Kasumi-1 (cell line): ENCODE measurements at places on chromosomes 1 and 21.

DNA sequence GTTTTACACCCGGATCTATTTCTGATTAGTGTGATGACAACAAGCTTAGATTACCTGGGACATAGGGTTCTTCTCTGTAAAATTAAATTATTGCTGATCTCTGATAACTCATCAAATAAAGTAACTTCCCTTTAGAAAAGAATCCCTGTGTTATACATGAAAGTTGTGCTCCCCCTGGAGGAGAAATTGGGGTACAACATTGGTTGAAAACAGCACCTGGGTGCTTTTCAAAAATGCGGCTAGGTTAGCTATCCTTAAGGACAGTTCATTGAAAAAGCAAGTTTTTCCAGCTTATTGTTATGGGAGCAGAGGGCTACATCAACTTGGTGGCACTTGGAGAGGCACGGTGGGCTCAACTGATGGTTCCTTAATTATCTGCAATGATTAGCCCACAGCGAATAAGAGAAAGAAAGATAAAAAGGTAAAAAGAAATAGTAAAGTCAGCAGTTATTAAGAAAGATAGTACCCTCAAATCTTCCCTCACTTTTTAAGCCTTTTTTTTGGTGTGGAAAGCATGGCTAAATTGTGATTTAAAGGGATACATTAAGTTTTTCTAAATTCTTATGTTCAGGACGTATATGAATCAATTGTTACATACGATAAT, 97.8 kb downstream of the FMN2 start:
- DNase-seq, result peak; percentile 59

GRCh38 chr1:192512426-192513162, 63.0 kb upstream of the RGS1 start:
- peak; percentile 37 for DNase-seq

DNA sequence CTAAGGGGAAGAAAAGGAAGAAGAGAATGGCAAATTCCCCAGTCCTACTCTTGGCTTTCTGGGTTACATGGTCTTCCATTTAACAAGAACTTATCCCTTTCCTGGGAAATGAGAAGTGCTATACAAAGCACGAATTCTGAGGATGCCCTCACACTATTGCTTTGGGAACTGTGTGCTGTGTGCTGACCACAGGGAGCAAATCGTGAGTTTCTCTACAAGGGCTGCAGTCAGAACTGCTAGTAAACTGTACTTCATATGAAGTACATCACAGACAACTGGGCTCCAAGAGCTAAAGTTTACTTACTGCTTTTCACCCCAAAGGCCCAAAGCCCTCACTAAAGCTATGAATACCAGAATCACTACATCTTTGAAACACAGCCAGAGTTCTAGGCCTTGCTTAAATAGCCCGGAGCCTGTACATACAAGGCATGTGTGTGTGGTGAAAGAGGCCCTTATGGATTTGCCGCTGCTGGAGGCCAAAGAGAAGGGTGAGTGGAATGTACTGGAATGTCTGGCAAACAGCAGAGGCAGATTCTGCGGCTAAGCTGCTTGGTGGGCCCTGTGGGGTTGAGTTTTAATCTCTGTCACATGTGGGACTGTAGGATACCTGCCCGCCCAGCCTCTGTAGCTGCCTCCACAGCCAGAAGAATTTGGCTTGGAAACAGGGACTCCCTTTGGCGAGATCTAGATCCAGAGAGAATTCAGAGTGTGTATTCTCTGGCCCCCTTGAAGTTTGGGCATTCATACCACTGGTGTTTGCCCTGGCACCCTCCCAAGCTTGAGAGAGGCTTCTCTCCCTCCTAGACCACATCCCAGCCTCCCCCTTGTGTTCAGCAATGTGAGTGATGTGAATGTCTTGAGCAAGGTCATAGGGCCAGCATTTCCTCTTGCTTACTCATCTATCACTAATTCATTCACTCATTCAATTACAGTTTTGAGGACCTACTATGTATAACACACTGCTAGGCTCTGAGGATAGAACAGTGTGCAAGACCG, 21.9 kb upstream of the TRIM67 start:
- DNase-seq, result no peak

DNA sequence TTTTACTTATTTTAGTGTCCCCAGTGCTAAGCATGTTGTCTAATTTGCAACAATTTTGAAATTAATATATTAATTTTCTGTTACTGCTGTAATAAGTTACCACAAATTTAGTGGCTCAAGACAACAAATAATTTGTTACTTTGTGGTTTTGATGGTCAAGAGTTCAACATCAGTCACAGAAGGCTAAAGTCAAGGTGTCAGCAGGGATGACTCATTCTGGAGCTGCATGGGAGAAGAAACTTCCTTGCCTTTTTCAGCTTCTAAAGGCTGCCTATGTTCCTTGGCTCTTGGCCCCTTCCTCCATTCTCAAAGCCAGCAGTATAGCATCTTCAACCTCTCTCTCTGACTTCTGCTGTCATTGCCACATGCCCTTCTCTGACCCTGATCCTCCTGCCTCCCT, 271.8 kb downstream of the HLX start:
- no peak for DNase-seq

- DNase-seq, result peak; percentile 63
Measured at GRCh38 chr1:206912445-206913095, 9.2 kb downstream of the FCMR start.

- no peak for DNase-seq
Measured at GRCh38 chr1:95415146-95415545, 181.1 kb downstream of the RWDD3 start.

GRCh38 chr1:58781541-58782177, 2.2 kb downstream of the JUN start:
- peak; percentile 67 for DNase-seq

DNA sequence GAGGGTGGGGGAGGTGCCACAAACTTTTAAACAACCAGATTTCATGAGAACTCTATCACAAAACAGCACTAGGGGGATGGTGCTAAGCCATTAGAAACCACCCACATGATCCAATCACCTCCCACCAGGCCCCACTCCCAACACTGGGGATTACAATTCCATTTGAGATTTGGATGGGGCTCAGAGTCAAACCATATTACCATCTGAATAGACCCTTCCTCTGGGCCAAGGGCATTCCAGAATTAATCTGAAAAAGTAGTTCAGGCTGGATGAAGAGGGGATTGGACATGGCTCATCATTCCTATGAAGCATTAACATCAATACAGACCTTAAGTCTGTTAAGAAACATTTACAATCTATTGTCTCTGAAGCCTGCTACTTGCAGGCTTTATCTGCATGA, 149.9 kb upstream of the DNAH14 start:
- no peak for DNase-seq

DNA sequence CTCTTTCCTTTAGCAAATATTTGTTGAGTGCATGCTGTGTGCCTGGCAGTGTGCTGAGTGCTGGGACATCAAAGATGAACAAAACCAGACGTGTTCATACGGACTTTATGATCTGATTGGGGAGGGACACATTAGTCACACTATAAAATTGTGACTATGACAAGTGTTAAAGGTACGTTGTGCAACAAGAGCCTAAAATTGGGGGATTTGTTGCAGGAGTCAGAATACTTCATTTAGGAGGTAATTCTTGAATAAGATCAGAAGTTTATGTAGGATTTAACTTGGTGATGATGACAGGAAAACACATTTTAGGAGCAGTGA, 29.6 kb downstream of the B3GALT2 start:
- DNase-seq, result no peak

DNA sequence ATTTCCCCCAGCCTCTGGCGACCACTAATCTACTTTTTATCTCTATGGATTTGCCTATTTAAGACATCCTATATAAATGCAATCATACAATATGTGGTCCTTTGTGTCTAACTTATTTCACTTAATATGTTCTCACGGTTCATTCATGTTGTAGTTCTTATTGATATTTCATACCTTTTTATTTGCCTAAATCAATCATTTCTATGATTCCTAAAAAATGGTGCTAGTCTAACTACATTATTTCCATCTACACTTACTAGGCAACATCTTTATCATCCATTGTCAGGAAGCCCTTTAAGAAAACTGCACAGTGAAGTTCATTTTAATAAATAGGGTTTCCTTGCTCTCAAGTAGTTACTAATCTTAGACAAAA, 380 bp upstream of the FBXO28 start:
- DNase-seq, result no peak

GRCh38 chr1:24897263-24898151, 32.6 kb downstream of the RUNX3 start:
- DNase-seq, result no peak

- DNase-seq, result no peak
Measured at GRCh38 chr1:53371851-53372250, 44.0 kb upstream of the LRP8 start.

GRCh38 chr1:172951730-172952365, 98.9 kb downstream of the TNFSF18 start:
- DNase-seq, result no peak

DNA sequence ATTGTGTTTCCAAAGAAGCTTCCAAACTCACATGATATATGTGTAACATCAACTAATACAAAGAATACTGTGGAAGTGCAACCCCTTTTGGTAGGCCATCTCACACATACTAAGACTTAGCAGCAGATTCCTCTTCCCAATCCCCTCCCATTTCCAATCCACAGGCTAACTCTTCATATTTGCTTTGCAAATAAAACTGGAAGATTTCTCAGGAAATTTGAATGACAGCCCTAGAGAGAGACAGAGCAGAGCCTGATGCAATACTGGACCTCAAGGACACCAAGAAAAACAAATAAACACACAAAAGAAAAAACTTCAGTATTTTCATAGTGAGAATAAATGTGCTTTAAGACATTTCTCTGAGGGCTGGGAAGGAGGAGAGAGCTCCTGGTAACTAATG, 190.2 kb upstream of the BRINP3 start:
- DNase-seq, result no peak

DNA sequence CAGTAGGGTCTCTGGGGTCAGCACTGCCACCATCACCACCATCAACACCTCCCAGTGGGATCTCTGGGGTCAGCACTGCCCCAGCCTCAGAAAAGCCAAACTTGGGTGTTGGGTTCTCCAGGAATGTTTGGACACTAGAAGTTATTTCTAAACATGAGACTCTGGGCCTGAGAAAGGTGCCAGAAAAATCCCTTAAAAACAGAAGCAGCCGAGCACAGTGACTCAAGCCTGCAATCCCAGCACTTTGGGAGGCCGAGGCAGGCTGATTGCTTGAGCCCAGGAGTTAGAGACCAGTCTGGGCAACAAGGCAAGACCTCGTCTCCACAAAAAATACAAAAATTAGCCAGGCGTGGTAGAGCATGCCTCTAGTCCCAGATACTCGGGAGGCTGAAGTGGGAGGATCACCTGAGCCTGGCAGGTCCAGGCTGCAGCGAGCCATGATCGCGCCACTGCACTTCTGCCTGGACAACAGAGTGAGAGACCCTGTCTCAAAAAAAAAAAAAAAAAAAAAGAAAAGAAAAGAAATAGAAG, 470 bp downstream of the PTAFR start:
- DNase-seq, result no peak
